ENCODE measurements at places on chromosomes 5 and 9.

- DNase-seq: no peak
Measured at GRCh38 chr9:127751269-127752054, 16.4 kb upstream of the TOR2A start.

DNA sequence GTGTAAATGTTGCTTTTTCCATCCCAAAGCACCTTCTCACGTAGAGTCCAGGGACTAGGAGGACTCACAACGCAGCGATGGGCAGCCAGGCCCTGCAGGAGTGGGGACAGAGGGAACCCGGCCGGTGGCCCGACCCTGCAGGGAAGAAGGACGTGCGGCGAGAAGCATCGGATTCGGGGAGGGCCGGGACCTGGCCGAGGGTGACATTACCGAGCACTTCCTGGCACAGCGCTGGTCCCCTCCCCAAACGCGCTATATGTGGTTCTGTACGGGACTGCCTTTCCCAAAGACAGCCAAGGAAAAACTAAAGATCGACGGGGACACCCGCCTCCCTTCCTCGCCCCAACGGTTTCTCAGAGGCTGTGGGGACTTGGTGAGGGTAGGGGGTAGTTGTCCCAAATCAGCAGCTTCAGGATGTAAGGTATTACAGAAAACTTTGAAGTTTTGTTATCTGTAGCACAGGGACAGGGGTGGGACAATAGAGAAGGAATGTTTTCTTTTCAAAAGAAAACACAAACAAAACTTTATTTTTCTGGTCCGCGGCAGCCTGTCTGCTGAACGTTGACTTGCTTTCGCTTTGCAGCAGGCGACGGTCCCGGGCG is 887 bp upstream of the MAP3K1 start:
- DNase-seq: peak; percentile 20

- DNase-seq: no peak
Measured at GRCh38 chr9:136714096-136714892, 1.9 kb downstream of the DIPK1B start.

GRCh38 chr9:92425474-92425873 is 1.2 kb upstream of the OMD start:
- DNase-seq: no peak

DNA sequence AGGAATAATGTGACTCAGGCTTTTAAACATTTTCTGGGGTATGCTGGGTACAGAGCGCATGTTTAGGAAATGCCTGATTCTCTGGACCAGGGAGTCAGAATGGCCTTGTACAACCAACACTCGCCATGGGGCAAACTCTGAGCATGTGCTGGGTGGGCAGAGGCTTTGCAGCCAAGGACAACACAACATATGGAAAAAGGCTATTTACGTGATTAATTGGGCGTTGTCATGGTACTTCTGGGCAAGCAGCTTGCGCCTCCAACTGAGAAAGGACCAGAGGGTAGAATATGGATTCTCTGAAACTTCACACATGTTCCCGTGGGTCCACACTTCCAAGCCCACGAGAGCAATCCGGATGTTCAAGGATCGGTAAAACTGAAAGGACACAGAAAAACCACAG is 49.1 kb downstream of the NIPAL4 start:
- DNase-seq: no peak

GRCh38 chr5:58847041-58847440 is 264.2 kb downstream of the RAB3C start:
- DNase-seq: no peak
